NCI-H524 (cell line): ENCODE measurements at places on chromosomes 1 and 21.

DNA sequence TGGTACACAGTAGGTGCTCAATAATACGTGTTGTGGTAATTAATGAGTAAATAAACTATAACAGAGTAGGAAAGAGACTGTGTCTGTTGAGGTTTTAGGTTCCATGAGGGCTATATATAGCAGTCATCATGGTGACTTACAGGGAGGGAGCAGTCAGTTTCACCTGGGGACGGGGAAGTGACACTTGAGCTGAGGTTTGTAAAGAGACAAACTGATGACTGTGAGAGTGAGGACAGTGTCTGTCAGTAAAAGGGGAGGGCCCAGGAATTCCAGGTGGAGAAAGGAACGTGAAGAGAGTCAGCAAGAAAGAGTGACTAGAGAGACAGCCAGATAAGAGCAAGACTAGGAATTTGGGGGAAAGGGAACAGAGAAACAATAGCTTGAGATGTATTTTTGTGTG is 30.2 kb downstream of the ABCA4 start:
- DNase-seq, result no peak

GRCh38 chr1:7418442-7419080 is 352.5 kb upstream of the VAMP3 start:
- DNase-seq, result no peak

DNA sequence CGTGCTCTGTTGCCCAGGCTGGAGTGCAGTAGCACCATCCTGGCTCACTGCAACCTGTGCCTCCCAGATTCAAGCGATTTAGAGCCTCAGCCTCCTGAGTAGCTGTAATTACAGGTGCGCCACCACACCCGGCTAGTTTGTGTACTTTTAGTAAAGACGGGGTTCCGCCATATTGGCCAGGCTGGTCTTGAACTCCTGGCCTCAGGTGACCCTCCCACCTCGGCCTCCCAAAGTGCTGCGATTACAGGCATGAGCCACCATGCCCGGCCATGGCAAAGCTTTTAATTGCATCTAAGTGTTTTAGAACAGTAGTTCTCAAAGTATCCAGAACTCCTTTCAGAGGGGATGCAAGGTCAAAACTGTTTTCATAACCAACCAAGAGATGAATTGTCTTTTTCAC is 25.1 kb upstream of the IFNGR2 start:
- no peak for DNase-seq

GRCh38 chr1:221845650-221846371 is 103.9 kb upstream of the DUSP10 start:
- DNase-seq, result no peak

DNA sequence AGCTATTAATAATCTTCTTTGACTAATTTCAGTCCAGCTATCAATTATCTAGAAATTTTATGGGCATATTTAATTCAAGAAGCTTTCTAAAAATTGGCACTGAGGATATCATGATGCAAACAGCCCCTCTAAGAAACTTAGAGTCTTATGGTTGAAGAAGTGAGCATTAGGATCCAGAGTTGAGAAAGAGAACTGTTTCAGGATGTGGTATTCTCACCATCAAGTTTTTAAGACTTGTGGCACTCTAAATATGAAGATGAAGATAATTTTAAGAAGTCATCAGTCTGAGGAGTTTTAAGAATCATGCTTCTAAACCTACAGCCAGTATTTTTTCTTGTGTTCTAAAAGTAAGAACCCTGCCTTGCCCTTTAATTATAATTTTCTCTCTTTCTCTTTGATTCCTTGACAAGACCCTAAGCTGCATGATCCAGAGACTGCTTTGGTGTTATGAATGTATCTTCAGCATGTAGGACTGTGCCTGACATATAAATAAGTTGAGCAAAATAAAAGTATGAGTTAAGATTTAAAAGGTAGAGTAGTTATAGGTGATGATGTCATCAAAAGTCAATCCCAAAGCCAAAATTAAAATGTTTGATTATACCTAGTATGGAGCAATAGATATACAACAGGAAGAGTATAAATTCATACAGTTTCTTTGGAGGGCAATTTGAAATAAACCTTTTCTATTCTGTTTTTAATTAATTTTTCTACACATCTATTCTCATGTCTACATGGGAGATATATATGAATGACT is 39.1 kb downstream of the RPS6KC1 start:
- DNase-seq, result no peak

DNA sequence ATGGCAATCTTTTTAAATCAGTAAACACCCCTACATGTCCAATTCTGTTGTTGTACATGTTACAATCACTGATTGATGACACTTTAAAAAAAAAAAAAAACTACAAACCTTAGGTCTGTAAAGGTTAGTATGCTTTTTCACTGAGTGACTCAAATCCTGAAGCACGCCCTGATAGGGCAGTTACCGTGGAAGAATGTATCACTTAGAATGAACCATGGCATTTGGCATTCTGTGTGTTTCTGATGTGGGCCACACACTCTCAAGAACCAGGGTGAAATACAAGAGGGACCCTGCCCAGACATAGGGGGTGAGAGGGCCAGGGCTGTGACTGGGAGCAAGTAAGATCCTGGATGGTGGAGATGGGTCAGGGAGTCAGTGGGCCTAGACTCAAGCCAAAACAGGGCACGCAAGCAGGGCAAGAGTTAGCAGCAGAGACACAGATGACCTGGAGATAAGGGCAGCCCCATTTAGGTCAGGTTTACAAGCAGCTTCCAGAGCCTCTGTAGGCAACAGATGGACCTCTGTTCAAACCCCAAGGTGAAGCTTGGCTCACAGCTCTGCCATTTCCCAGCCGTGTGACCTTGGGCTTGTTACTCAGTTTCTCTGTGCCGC is 47.6 kb upstream of the DMRTB1 start:
- no peak for DNase-seq

- DNase-seq, result peak; percentile 19
Measured at GRCh38 chr1:112356765-112357164, 39.2 kb upstream of the CTTNBP2NL start.

DNA sequence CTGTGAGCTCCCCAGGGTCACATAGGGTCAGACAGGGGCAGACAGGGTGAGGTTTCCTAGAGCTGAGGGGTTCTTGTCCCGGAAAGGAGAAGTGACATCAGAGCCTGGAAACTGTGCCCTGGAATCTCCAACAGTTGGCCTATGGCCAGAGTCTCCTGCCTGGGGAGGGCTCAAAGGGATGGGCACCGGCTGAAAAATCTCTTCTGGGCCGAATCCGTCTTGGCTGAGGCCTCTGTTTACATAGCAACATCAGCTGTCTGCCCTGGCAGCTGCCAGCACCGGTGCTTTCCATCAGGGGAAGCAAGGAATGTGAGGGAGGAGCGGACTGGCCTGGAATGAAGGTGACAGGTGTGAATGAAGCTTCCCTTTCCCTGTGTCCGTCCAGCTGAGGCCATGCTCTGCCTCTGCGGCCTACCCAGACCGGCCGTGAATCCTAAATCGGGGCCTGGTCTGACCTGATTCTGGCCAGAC is 30.7 kb downstream of the VASH2 start:
- peak; percentile 56 for DNase-seq

DNA sequence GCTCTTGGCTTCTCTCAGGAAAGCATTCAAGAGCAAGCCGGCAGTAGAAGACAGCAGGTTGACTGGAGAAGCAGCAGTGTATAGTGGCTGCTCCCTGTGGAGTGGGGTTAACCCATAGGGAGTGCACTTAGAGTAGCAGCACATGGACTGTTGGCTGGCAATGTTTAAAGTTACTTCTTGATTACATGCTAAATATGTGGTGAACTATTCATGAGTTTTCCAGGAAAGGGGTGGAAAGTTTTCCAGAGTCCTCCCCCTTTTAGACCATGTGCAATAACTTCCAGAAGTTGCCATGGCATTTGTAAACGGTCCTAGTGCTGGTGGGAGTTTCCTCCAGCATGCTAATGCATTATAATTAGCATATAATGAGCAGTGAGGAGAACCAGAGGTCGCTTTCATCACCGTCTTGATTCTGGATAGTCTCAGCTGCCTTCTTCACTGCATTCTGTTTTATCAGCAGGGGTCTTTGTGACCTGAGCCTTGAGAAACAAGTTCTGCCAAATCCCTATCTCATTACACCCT is 131.8 kb downstream of the CCDC185 start:
- no peak for DNase-seq

- no peak for DNase-seq
Measured at GRCh38 chr1:236870721-236871120, 75.6 kb downstream of the MTR start.

DNA sequence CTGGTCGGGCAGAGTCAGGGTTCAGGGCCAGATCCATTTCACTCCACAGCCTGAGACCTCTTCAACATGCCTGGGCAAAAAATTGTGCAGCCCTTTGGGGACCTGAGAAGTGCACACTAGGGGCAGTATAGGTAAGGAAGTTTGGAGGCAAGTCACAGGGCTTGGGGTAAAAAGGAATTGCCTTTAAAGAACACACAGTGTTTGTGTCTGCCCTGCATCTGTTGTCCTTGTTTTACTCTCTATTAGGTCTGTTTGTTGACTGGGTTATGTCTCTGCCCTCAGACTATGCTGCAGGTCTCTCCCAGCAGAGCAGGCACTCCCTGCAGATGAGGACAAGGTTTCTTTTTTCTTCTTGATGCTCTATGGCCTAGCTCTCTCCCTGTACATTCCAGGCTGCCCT is 22.0 kb downstream of the LDLRAD2 start:
- DNase-seq, result no peak

GRCh38 chr1:32094746-32095521 is 12.9 kb upstream of the KPNA6 start:
- no peak for DNase-seq

DNA sequence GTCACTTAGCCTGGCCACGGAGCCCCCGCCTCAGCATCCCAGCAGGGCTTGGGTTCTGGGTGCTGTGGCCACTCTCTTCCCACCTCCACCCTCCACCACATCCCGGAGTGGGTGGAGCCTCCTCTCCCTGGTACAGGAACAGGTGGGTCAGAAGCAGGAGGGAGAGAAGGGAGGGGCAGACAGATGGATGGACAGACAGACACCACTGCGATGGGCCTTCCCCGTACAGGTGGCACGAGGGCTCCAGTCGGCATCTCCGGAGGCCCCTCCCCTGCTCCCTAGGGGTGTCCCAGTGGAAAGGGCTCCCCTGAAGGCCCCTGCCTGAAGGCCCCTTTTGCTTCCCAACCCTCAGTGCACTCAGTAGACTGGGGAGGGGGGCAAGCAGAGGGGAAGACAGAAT is 96.9 kb upstream of the TARDBP start:
- DNase-seq, result peak; percentile 14

GRCh38 chr1:2514863-2515762 is 11.3 kb downstream of the PANK4 start:
- DNase-seq, result no peak

DNA sequence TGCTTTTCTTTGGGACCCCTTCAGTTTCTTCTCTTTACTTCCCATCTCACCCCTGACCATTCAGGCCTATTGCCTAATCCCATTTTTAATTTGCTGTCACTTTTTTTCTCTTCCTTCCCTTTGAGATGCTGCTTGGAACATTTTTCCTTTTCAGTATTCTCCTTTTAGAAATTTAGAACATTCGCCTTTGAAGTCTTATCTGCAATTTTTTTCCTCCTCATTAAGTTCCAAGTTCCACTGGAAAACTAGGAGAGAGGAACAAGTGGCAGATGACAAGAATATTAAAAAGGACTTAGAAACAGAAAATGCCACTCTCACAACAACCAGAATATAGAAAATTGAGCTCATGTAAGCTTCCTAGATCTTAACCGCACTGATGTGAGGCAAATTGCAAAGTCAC is 126.6 kb downstream of the PSMG1 start:
- DNase-seq, result no peak

GRCh38 chr1:67298762-67299161 is 8.9 kb upstream of the IL12RB2 start:
- no peak for DNase-seq

DNA sequence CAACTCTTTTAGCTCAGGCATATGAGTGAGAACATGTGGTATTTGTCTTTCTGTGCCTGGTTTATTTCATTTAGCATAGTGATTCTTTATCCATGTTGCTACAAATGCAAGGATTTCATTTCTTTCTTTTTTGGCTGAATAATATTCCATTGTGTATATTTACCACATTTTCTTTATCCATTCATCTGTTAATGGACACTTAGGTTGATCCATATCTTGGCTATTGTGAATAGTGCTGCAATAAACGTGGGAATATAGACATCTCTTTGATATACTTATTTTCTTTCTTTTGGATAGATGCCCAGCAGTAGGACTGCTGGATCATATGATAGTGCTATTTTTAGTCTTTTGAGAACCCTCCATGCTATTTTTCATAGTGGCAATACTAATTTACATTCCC is 30.8 kb downstream of the ASB17 start:
- DNase-seq, result no peak

GRCh38 chr1:1185101-1185765 is 11.6 kb downstream of the TTLL10 start:
- DNase-seq, result no peak

DNA sequence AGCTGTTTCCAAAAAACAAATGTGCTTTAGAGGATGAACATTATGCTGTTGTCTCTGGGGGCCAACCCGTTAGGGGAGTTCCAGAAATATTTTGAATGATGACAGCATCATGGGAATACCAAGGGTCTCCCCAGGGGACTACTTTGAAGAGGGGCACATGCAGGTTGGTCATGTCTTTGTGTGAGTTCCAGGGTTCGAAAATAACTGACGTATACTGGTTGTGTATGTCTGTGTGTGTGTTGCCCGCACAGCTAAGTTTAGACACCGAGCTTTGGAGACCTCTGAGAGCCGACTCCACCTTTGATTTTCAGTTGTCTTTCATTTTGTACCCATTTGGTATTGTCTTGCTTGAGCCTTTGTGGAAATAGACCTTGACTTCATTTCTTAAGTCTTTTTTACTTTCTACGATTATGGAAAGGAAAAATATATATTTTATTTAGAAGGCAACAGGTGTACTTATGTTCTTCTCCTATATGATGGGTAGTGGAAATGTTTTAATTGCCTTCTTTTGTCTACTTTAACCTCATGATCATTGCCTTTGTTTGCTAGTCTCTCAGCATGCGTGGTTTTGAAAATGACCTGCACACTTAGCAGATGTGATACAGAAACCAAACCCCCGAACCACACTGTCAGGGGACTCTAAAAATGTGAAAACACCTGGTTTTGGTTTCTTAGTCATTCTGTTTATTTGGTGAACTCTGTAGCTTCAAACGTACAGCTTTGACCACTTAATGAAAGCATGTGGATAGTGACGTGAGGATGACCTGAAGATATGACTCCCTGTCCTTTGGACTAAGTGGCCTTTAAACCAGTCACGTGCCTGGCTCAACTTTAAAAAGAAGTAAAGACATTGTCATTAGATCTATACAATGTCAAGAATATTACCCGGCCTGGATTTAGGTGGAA is 56.5 kb downstream of the GALNT2 start:
- no peak for DNase-seq

- DNase-seq, result no peak
Measured at GRCh38 chr1:214010717-214011116, 22.9 kb downstream of the PROX1 start.

DNA sequence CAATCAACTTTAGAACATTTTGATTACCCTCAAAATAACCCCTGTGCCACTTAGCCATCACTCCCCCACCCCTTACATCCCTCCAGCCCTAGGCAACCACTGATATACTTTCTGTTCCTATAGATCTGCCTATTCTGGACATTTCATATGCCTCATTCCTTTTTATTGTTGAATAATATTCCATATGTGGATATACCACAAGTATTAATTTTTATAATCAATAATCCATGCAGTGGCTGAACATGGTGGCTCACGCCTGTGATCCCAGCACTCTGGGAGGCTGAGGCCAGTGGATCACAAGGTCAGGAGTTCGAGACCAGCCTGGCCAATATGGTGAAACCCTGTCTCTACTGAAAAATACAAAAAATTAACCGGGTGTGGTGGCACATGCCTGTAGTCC is 20.1 kb upstream of the MED18 start:
- DNase-seq, result no peak
